GM04503 (cell line): ENCODE measurements at places on chromosomes 12 and 14.

GRCh38 chr12:81261508-81262207 lies 183.8 kb downstream of the ACSS3 start:
- no peak for DNase-seq

DNA sequence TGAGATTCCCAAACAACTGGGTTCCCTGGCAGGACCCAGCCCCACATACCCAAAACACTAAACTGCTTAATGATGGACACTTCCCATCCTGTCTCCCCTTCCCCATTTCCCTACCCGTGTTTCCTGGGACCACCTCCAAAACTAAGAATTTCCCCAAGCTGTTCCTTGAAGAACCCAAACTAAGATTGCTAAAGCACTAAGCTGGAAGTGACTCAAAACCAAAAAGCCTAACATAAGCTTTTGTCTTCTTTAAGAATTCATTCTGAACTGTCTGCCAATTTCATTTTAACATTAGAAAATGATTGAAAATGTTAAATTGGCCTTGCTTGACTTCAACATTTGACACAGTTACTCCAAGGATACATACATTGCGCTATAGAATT lies 29.5 kb upstream of the STAB2 start:
- no peak for DNase-seq

- no peak for DNase-seq
Observed at GRCh38 chr12:100017056-100017455, 32.3 kb upstream of the ANKS1B start.

GRCh38 chr14:79407572-79407971 lies 803.7 kb downstream of the DIO2 start:
- DNase-seq = no peak

GRCh38 chr12:107349008-107349747 lies 255.8 kb upstream of the CRY1 start:
- DNase-seq = peak; percentile 34

- no peak for DNase-seq
Observed at GRCh38 chr12:31388713-31389112, 62.8 kb upstream of the SINHCAF start.

DNA sequence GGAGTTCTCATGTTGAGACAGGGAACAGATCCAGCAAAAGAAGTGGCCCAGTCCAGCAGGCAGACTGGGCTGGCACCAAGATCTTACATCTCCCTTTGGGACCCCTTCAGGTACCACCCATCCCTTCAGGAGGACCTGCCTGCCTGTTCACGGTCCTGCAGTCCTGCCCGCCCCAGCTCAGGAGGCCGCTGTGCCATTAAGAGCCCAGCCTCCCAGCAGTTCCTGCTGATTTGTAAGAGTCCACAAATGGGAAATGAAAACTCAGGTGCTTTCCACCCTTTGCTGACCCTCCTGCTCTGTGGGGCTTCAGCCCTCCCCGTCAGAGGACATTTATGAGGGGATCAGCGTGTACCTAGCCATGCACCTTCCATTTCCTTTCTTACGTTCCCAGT lies 39.5 kb downstream of the C14orf132 start:
- DNase-seq = no peak

DNA sequence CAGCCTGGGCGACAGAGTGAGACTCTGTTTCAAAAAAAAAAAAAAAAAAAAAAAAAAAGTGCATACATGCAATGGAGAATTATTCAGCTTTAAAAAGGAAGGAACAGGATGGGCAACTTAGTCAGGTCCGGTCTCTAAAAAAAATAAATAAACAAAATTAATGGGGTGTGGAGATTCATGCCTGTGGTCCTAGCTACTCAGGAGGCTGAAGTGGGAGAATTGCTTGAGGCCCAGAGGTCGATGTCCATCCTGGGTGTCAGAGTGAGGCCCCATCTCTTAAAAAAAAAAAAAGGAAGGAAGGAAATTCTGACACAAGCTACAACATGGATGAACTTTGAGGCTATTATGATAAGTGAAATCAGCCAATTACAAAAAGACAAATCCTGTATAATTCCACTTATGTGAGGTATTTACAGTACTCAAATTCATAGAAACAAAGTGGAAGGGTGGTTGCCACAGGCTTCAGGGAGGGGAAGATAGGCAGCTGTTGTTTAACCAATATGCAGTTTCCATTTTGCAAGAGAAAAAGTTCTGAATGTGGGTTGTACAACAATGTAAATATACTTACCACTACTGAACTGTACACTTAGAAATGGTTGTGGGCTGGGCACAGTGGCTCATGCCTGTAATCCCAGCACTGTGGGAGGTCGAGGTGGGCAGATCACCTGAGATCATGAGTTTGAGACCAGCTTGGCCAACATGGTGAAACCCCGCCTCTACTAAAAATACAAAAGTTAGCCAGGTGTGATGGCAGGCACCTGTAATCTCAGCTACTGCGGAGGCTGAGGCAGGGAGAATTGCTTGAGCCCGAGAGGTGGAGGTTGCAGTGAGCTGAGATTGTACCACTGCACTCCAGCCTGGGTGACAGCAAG lies 12.3 kb upstream of the APOF start:
- no peak for DNase-seq

DNA sequence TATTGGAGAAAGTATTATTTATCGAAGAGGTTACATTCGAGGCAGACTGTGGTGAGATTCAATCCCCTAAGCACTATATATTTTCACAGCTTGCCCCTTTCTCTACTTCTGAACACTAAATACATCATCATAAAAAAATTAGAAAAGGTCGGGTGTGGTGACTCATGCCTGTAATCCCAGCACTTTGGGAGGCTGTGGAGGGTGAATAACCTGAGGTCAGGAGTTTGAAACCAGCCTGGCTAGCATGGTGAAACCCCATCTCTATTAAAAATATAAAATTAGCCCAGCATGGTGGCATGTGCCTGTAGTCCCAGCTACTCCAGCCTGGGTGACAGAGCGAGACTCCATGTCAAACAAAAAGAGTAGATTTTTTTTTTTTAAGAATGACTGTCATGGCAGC lies 70.6 kb upstream of the MYF6 start:
- no peak for DNase-seq

- no peak for DNase-seq
Observed at GRCh38 chr12:38053113-38053512, 263.5 kb upstream of the ALG10B start.

- no peak for DNase-seq
Observed at GRCh38 chr14:91519239-91520036, 9.3 kb upstream of the PPP4R3A start.

GRCh38 chr14:66284346-66284745 lies 201.8 kb upstream of the CCDC196 start:
- DNase-seq = no peak

GRCh38 chr12:103774977-103775560 lies 66.0 kb downstream of the NT5DC3 start:
- no peak for DNase-seq

DNA sequence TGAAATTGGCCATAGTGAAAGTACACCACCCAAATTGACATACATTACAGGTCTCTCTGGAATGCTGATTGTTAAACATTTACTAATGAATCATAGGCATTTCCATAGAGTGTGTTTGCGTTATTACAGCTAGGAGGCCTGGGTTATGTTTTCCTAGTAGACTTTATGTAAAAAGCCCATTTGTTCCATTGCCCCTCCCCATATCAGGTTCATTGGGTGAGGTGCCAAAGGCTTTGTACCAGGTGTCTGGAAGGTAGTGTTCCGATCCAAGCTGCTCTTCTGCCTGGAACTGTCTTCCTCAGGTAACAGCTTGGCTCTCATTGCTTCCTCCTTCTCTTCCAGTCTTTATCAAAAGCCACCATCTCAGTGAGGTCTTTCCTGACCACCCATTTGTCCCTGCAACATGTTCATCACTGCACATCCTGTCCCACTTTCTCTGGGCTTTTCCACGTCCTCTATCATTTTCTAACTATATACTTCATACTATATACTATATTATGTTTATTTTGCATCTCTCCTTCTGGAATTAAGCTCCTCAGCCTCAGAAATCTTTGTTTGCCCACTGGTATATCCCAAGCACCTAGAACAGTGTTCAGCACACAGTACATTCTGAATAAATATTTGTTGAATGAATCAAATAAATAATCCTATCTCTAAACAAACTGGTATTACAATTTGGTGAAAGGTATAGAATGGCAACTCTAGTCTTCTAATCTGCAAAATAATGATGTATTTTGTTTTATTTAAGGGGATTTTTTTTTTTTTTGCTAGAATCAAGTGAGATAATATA lies 252.3 kb downstream of the KTN1 start:
- DNase-seq = no peak

DNA sequence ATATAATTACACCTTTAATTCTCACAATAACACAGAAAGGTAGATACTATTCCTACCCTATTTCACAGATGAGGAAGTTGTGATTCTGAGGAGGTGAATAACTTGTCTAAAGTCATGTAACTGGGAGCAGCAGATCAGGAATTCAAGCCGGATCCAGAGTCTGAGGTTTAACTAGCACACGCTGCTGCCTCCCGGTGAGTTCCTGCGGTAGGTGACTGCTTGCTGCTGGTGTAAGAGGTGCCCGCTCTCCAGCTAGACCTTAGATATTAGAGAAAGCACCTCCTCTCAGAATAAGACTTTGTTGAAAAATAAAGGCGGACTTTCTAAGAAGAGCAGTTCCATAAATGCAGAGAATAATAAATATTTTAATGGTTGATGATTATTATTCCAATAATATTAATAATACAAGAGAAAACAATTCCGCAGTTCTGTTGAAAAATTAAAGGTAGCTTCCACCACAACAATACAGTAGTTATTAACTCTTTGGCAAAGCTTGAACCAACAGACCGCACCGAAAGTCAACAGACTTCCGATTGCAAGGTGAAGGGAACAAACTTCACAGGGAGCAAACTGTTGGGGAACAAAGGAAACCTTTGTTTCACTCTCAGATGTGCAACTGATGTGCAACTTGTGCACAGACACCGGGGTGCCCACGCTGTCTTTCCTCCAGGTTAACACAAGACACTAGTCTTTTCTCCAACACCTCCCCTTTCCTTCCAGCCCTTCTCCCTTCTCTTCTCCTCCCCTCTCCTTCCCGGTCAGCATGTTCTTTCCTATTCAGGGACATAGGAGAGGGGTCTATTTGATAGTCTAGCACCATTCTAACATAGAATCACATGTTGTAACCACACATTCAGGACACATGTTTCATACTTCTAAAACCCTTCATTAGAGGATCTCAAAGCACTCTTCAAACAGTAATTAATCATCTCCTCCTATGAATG lies 73.2 kb upstream of the EGLN3 start:
- DNase-seq = no peak

- DNase-seq = no peak
Observed at GRCh38 chr12:30197392-30198057, 413.8 kb upstream of the TMTC1 start.

DNA sequence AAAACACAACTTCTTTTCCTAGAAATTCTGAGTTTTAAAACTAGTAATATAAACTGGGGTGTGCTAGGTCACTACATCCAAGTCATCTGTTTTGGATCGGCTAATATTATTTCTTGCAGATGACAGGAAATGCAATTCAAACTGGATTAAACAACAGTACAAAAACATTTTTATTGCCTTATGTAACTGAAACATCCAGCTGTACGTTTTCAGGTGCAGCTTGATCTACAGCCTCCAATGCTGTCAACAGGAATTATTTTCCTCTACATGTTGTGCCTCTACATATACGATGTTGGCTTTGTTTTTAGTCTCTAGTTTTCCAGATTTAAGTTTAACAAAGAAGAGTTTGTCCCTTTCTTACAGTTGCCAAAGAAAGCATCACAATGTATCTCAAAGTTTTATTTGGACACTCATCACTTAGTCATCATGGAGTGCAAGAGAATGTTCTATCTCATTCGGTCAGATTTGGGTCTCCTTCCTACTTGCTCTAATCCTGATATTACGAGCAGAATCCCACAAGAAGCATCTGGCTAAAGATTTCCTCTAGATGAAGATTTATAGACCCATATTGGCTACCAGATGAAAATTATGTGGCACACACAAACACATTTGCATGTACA lies 326.7 kb downstream of the SLC6A15 start:
- DNase-seq = no peak

GRCh38 chr12:108305520-108305919 lies 33.6 kb downstream of the CMKLR1 start:
- DNase-seq = peak; percentile 87

GRCh38 chr12:122190842-122191668 lies 8.1 kb downstream of the LRRC43 start:
- no peak for DNase-seq

DNA sequence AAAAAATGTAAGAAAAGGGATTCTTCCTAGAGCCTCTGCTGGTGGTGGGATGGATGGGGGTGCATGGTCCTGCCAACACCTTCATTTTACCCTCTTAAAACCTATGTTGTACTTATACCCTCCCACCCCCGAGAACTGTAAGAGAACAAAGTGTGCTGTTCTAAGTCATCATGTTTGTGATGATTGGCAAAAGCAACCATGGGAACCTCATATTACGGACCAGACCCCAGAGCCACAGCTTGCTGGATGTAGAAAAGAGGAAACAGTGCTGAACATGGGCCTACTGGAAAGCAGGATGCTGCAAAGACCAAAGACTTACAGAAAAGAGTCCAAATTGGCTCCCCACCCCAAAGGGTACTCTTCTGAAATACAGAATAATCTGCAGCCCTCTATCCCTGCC lies 311.2 kb downstream of the DUSP6 start:
- DNase-seq = no peak

- DNase-seq = no peak
Observed at GRCh38 chr14:103734081-103734888, 18.7 kb downstream of the ZFYVE21 start.

- DNase-seq = no peak
Observed at GRCh38 chr14:82180139-82180538, 646.5 kb upstream of the SEL1L start.

DNA sequence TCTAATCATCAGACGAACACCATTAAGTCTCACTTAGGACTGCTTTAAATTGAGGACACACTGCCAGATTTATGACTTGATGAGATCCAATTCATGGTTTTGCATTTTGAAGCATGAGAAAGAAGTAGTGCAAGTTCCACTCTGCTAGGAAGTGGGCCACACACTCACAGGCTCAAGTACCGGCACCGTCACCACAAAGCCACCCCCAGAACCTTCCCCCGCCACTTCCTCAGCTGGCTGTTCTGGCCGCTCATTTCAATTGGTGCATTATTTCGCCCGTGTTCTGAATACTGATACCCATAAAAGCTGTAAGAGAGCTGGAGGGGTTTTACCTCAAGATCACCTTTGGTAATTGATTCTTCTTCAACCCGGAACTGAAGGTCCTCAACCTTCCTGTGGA lies 70.1 kb downstream of the CLIP1 start:
- no peak for DNase-seq

DNA sequence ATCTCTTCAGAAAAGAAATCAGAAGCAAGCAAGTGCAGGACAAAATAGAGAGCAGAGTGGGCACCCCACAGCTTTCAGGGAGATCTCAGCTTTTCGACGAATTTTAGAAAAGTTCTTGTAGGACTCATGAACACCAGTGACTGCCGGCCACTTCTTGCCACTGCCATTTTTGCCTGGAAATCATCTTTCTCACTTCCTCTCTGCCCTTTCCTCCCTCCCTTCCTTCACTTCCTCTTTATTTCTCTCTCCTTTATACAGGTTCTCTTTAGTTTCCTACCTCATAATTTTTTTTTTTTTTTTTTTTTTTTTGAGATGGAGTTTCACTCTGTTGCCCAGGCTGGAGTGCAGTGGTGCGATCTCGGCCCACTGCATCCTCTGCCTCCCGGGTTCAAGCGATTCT lies 185.6 kb downstream of the APAF1 start:
- no peak for DNase-seq
